ENCODE measurements at places on chromosomes 6 and 20.

GRCh38 chr6:24149296-24149695 lies 23.3 kb downstream of the NRSN1 start:
- no peak for DNase-seq

DNA sequence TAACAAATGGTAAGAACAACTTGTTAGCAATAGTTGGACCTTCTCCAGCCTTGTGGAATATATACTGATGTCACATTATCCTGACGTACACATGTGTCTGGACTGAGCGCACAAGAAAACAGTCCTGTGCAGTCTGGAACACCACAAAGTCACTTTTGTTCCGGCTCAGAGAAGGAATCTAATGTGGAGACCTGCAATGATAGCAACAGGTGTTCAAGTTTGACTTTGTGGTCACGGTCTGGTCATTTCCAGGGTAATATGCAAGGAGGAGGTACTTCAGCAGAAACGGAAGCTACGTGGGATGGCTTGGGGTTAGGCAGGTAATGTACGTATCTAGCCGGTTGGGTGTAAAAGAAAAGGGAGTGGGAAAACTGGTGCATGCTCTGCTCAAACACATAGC lies 687.2 kb upstream of the AGPAT4 start:
- no peak for DNase-seq

- DNase-seq = no peak
Measured at GRCh38 chr6:112150363-112150762, 63.0 kb downstream of the FAM229B start.

DNA sequence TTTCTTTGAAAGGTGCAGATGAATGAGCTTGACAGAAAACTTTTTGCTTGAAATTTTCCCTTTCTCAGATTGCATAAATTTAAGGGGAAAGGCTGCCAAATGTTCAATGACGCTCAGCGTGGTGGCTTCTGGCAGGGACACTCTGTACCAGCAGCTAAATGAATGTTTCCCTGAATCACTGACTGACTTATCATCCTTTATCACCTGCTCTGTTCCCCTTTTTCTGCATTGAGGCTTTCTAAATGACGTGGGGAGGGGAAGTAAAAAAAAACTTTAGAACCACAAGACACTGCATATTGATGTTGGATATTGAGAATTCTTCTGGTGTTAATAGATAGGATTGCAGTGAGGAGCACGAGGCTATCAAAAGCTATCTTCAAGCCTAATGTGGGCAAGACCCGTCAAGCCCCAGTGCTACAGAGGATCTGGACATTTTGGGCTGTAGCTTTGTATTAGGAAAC lies 46.9 kb upstream of the ENPP5 start:
- no peak for DNase-seq

- DNase-seq = no peak
Measured at GRCh38 chr6:43954311-43955131, 172.7 kb downstream of the MRPL14 start.

DNA sequence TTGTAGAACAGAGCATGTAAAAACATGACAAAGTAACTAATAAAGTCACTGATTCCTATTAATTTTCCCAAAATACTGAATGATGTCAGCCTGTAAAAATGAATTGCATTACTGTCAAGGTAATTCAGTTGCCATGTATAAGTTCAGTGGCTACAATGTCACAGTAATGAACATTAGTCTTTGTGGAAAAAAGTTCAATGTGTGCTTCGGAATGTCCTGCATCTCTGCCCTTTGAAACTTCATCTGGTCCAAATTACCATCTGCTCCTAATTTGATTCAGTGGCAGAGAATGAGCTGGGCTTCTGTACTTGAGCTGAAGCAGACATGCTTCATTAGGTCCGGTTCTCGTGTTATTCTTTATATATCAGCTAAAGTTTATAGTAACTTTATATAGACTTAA lies 567.4 kb downstream of the COL12A1 start:
- no peak for DNase-seq

DNA sequence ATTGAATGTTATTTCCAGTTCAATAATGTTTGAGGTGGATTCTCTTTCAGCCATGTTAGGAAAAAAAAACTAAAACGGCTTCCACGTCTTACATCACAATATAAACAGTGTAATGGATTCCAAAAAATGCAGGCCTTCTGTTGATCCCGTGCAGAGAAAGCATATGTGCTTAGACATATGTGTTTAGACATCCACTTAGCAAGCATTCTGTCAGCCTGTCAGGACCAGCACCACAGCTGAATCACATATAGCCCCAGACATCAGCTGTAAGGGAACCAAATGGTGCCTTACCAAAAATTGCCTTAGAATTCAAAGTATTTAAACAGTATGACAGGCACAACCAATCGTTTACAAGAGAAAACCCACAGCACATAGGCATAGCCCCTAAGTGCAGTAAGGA lies 304.9 kb downstream of the EYA4 start:
- no peak for DNase-seq

GRCh38 chr20:64029293-64030117 lies 6.5 kb upstream of the C20orf204 start:
- no peak for DNase-seq

DNA sequence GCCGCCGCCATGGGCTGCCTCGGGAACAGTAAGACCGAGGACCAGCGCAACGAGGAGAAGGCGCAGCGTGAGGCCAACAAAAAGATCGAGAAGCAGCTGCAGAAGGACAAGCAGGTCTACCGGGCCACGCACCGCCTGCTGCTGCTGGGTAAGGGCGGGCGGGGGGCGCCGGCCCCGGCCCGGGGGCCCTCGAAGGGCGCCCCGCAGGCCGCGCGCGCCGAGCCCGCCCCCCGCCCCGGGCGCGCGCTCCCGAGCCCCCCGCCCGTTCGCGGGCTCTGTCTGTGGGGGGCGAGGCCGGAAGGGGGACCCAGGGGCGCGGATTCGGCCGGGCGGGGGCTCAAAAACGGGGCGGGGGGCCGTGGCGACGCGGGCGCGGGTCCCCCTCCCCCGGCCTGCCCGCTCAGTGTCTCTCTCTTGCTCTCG lies 39.2 kb downstream of the GNAS start:
- DNase-seq = no peak

DNA sequence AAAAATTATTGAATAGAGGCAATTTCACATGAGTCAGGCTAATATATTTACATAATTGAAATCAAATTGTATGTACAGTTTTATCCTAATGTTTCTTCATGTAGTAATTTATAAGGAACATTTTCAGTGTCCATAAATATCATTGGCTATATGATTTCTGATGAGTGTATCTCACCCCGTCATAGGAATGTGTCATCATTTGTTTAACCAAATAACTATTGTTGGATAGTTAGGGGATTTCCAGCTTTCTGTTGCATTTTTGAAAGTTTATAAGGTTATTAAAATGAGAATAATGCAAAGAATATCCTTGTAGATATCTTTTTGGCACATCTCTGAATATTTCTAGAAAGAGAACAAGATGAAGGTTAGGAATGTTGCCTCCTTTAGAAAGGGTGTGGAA lies 39.0 kb downstream of the SYTL3 start:
- no peak for DNase-seq

DNA sequence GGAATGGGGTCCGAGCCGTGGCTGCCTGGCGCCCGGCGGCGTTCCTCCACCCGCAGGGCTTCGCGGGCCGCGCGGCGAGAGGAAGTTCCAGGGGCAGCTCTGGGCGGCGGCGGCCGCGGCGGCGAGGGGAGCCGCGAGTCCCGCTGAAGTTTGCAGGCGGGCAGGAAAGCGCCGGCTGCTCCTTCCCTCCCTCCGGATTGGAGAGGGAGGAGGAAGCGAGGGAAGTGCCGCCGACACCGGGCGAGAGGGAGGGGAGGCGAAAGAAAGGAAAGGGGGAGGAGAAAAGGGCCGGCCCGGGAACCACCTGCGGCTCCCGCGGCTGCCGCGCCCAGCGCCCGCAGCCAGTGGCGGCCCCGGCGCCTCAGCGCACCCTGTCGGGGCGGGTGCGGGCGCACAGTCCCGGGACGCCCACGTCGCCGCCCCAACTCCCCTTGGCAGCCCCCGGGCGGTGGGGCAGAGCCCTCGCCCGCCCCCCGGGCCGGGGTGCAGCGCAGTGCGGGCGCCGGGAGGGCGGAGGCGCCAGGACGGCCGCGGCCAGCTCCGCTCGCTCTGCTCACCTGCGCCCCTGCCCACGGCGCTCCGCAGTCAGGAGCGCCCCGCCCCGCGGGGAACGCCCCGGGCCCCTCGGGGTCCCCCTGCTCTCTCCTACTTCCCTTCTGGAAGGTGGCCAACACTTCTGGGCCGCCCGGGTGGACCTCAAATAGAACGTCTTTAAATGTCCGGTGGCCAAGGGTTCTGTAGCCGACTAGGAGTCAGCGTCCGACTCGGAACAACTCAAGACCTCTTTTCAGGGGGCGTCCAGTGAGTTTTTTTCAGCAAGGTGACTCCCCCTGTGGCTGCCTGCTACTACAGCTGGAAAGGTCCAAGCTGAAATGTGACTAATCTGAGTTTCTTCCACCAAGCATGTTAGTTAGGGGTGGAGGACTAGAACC lies 80.3 kb upstream of the CCDC28A start:
- no peak for DNase-seq

- DNase-seq = no peak
Measured at GRCh38 chr6:79201983-79202382, 32.5 kb downstream of the HMGN3 start.

DNA sequence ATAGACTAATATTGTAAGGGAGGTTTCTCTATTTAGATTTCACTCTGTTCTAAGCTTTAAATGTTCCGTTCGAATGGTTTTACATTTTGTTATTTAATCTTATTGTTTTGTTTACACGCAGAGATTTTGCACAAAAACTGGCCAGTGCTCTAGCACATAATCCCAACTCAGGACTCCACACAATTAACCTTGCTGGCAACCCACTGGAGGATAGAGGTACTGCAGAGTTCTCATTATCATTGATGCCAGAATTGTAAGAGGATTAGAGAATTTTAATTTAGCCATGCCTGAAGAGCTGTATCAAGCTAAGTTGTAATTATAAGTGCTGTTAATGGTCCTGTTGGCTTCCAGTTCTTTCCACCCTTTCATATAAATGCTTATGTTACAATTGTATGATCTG lies 179.7 kb upstream of the SCGN start:
- DNase-seq = no peak

GRCh38 chr6:164101859-164102258 lies 687.3 kb downstream of the QKI start:
- DNase-seq = no peak

- no peak for DNase-seq
Measured at GRCh38 chr20:11296951-11297350, 620.7 kb upstream of the BTBD3 start.

DNA sequence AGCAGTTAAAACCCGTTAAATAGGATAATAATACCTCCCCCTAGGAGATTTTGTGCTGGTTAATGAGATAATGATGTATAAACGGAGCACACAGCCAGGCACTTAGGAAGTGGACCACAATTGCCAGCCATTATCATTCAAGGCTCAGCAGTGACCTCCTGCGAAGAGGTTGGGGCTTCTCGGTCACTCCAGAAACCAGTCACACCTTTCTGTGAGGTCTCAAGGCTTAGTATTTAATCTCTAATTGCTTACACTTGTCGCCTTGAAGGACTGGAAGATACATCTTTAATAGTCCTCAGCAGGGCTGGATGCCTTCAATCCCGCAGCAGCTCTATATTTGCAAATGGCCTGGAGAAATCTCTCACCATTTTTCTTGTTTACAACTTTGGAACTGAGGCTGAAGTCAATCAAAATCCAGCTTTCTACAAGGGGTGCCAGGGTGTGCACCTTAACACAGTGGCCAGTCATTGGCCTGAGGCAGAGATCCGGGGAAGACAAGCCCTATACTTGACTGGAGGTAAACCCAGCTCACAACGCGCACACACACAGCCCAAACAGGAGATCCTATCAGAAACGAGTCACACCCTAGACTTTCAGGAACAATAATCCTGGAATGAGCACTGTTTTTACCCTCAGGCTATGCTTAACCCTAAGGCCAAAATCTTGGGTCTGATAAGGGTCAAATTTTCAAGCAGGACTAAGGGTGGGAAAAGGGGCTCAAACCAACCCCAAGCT lies 1.2 kb downstream of the POU5F1 start:
- DNase-seq = no peak

GRCh38 chr6:45432977-45433376 lies 55.2 kb upstream of the SUPT3H start:
- DNase-seq = no peak

GRCh38 chr6:157380458-157380778 lies 572 bp upstream of the ZDHHC14 start:
- DNase-seq = no peak

GRCh38 chr6:72911463-72912155 lies 289.7 kb downstream of the KCNQ5 start:
- no peak for DNase-seq

GRCh38 chr6:753486-753885 lies 60.5 kb upstream of the EXOC2 start:
- DNase-seq = no peak

DNA sequence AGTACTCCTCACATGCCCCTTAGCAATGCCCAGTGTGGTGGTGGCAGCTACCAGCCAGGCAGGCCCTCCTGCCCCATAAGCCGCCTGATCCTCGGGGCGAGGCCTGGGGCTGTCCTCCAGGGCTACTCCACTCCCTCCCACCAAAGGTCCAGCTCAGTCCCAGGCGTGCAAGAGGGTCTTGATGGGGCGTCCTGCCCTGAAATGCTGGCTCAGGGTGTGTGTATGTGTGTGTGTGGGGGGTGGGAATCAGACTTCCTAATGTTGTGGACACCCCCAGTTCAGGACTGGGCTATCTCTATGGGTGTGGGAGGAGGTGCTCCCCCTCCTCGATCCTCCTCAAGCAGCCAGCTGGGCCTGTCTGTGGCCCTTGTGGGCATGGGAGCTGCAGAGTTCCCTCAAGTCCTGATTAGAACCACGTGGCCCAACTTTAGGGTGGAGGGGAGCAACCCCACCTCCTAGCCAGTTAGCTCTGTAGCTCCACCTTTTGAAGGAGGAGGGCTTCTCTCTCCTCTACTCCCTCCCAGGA lies 7.5 kb downstream of the HSPA12B start:
- no peak for DNase-seq

DNA sequence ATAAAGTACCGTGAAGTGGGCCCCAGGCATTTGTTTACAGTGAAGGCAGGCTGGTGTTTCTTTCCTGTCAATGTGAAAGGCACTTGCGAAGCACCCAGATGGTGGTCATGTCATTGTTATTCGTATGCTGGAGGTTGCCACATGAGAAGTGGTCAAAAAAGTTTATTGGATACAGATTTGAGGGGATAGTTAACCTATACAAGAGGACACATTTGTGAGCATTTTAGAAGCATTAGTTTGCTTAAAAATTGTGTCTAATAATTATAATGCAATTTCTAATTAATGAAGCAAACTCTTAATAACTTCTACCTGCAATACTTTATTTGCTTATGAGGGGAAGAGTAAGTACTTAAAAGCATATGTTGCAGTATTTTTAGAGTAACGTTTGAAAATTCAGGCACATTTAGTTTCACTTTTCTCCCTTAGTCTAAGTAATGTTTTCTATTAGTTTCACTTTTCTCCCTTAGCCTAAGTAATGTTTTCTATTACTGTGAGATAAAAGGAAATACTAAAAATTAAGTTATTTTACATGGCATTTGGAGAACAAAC lies 120.7 kb upstream of the CLDN20 start:
- DNase-seq = no peak

GRCh38 chr6:28225056-28225834 lies at the start of gene ZSCAN9:
Gene ZSCAN9, plus strand, starts transcription at chr6:28225275. Its CDS starts 1,810 bp downstream, at chr6:28227085.
- DNase-seq = peak; percentile 57

DNA sequence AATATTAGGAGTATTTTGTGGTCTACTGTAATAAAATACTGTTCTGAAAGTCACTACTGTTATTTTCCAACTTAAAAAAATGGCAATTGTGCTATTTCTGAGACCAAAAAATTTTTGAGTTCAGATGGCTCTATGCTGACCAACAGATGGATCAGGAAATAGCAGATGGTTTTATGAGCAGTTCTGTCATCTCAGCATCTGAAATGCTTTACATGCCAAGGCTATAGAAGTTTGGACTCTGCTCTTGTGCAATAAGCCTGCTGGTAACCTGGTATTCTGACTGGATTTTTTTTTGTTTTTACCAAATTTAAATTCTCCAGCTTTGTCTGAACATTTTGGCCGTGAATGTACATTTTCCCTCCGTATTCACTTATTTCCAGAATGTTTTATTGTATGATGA lies 1127.5 kb downstream of the GRIK2 start:
- no peak for DNase-seq
